CD4-positive, alpha-beta T cell (primary cell): ENCODE measurements at places on chromosomes 4 and X.

DNA sequence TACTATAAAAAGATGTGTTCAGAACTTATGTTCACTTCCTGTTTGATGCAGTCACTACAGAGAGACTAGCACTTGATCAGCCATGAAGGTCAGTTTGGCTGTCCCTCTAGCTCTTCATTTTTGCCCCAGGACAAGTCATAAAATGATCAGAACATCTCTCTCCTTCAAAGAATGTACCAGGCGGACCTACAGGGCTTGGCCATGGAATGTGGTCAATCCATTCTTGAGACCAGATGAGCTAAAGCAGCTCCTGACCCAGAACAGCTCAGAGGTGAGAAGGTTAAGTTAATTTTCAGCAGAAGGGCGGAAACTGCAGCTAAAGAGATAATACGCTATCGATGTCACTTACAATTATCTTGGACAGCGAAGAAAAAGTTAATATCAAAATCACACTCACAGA, 49.2 kb upstream of the TAB3 start:
- DNase-seq = no peak

DNA sequence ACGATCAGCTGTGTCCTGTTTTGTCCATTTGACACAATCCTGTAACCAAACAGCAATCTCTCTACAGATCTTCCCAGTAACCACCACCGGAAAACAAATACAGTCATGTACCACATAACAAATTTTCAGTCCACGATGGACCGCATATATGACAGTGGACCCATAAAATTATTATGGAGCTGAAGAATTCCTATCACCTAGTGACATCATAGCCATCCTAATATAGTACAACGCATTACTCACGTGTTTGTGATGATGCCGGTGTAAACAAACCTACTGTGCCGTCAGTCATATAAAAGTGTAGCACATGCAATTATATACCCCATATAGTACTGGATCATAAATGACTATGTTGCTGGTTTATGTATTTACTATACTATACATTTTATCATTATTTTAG, 133.7 kb upstream of the EDNRA start:
- DNase-seq = no peak

DNA sequence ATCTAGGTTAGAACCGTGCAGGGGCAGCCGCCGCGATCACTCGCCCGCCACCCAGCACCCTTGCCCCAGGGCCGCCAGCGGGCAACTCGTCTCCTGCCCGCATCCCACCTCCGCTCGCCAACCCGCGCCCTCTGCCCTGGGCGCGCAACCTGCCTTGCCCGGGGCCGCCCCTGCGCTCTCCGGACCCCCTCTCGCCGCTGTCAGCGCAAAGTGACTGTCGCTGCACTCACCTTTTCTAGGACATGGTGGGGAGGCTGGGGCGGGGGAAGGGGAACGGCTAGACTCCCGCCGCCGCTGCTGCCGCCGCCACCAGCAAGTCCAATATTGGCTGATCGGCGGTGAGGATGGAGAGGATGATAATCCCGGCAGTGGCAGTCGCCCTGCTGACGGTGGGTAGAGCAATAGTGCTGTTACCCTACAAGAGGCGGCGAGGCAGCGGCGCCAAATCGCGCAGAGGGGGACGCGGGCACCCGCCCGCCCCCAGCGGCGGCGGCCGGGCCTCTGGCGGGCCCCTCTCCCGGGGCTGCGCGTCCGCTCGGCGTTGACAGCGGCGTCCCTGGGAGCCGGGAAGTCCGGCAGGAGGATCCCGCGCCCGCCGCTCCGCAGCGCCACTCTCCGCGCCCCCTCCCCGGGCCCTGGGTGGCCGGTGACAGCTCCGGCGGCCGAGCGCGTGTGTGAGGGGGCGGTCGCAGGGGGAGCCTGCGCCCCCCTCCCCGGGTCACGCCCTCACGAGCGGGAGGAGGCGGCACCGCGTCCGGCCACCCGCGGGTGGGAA, 2.3 kb upstream of the NR3C2 start:
- DNase-seq = peak; percentile 23

DNA sequence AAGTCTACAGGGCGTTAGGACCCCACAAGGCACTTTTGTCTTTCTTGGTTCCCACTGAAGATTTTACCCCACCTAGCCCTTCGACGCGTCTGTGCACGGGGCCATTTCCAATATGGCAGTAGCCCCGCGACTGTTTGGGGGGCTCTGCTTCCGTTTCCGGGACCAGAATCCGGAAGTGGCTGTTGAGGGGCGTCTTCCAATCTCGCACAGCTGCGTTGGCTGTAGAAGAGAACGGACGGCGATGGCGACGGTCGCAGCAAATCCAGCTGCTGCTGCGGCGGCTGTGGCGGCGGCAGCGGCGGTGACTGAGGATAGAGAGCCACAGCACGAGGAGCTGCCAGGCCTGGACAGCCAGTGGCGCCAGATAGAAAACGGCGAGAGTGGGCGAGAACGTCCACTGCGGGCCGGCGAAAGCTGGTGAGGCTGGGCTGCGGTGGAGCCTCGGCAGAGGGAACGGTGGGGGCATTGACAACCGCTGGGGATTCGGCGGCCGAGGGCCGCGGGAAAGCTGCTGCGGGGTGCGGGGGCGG, at the start of gene USP11:
Gene USP11, plus strand, starts transcription at position 207 of the 530 bp plus-strand sequence. Its CDS starts 35 bp downstream, at position 242.
- peak; percentile 27 for DNase-seq

DNA sequence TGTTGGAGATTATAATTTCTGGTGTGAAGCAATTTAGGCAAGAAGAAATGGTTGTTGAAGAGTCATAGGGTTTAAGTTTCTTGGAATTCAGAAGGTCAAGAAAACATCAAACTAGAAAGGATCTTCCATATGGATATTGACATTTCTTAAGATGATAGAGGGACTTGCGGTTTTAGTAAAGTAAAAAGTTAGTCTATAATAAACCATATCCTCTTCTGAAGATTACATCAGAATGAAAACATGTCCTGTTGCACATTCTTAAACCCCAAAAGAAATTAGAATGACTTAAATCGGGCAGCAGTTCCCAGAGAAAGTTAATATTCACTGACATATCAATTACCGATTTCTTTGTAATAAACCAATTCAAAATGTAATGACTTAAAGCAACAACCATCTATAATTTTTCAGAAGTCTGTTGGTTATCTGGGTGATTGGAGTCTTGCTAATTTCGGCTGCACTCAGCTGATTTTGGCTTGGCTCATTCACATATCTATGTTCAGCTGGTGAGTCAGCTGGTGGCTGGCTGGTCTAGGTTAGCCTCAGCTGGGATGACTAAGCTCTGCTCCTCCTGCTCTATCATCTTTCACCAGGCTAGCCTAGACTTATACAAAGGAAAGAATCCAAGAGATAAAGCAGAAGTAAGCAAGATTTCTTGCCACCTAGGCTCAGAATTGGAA, 24.4 kb upstream of the DYNLT3 start:
- no peak for DNase-seq

GRCh38 chrX:123291623-123292022, 107.5 kb downstream of the GRIA3 start:
- no peak for DNase-seq

DNA sequence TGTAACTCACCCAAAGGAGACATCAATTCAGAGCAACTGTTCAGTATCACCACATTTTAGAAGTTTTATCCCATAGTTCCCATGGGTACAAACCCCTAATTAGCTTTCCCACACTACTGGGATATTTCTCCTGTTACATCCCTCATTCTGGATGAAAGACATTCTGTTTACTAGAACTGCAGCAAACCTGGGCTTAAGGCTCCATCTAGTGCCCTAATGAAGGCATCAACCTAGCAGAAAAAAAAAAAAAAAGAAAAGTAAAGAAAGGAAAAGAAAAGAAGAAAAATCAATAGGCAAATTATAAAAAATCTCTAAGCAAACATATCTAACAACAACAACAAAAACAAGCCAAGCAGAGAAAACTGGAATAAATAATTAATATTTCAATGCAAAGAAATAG, 133.7 kb upstream of the CPXCR1 start:
- DNase-seq = no peak

- no peak for DNase-seq
Observed at GRCh38 chrX:72272868-72273267, 4.2 kb downstream of the RPS4X start.

DNA sequence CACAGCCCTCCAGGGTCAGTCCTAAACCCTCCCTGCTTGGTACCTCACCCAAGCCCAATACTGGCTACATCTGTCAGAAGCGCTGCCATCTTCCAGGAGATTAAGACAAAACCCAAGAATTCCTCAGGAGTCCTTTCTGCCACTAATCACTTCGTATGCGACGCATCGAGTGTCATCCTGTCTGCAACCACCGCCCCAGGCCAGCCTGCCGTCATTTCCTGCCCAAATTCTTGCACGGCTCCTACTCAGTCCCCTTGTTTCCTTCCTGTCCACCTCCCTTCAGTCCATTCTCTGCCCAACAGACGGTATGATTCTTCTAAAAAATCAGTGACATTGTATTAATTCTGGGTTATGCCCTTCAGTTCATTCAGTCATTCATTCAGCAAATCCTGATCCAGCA, 113.6 kb downstream of the NFKB1 start:
- DNase-seq = peak; percentile 31

DNA sequence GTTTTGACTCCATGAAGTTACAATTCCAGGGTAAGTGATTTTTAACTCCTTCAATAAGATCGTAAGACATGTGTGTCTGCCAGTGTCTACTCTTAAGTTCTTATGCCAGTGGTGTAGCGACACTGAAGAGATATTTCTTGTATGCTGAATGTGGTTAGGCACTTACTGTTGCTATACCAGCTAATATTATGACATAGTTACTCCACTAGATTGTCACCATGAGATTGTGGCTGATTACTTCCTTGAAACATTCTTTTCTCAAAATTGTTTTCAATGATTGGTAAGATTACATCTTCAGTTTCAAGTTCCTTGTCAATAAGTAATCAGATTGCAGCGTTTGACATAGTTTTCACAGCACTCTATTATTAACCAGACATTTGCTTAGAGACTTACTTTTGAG, 60.6 kb upstream of the PAGE5 start:
- DNase-seq = no peak

DNA sequence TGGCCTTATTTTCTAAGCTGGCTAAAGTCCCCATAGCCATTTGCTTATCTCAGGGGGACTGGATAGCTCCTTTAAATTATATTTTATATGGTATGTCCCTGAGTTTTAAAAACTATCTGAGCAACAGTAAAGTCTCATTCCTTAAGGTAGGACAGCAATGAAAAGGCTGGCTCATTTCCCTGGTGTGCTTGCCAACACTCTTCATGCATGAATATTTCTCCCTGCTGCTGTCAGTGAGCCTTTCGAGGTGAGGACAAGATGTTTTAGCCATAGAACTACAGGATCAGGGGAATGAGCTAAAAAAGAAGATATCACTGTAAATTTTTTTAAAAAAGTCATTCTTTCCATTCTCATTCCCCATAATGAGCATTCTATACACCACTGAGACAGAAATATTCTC, 427.3 kb upstream of the FAM241A start:
- DNase-seq = no peak

DNA sequence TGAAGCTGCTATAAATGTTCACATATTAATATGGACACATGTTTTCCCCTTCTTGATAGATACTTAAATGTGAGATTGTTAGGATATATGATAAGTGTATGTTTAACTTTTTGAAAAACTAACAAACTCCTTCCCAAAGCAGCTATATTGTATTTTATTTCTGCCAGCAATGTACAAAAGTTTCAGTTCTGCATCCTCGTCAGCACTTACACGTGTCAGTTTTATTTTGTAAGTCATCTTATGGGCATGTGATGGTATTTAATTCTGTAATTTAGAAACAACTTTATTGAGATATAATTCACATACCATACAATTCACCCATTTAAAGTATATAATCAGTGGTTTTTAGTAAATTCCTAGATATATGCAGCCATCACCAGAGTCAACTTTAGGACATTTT, 31.6 kb downstream of the RAPGEF2 start:
- DNase-seq = no peak

GRCh38 chr4:79854856-79855502, 218.1 kb downstream of the ANTXR2 start:
- DNase-seq = no peak

GRCh38 chrX:10213716-10214115, 56.9 kb downstream of the CLCN4 start:
- no peak for DNase-seq

- no peak for DNase-seq
Observed at GRCh38 chrX:108224218-108224617, 132.6 kb downstream of the ATG4A start.

GRCh38 chrX:123871309-123871708, 11.5 kb downstream of the XIAP start:
- DNase-seq = no peak

DNA sequence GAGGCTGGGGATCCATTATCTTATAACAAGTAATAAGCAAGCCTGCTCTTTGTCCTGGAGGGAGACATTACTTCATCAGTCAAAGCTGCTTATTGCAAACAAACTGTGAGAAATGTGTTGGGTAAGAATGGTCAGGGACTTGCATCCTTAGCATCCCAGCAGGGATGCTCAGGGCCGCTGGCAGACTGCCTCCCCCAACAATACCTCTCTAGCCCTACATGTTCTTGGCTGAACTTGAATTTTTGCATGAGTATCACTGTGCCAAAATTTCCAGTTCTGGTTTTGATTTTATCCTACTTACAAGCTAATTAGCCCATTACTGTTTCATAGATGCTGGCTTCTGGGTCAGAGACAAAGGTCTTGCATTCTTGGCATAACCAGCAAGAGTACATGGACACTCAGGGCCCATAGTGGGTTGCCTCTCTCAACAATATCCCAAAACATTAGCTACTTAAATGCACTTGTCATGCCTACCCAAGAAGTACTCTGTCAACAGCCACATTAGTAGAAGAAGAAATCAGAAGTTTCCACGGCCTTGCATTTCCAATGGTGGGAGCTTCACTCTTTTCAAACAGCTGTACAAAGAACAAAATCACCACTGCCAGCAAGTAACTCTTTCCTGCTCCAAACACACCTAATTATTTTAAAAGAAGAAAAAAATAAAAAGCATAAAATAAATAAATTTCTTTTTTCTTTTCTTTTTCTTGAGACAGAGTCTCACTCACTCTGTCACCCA, 41.9 kb upstream of the NEUROG2 start:
- no peak for DNase-seq
